ENCODE measurements at places on chromosomes 12 and 14. TPM values are rescaled to one million over a fixed set of nuclear protein-coding genes. Genes with fewer than 3 reads are reported as not detected.
A peak's percentile ranks its signal among the peaks of the same experiment; 100 is the strongest.

DNA sequence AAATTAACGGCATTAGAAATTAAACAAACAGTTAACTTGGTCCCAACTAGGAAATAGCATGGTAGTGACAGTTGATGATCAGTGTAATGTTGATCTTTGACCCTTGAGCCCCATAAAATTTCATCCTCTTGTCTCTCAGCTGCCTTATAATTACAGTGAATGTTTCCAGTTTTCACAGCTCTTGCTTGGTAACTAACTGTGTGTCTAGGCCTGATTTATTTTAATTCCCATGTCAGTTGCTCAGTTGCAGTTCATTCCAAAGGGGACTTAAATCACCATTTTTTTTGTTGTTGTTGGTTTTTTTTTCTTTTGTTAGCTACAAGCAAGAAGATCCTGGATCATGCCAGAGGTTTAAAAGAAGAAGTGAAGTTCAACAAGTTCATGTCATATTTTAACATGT is 1883.7 kb upstream of the FLRT2 start:
- no peak for DNase-seq

DNA sequence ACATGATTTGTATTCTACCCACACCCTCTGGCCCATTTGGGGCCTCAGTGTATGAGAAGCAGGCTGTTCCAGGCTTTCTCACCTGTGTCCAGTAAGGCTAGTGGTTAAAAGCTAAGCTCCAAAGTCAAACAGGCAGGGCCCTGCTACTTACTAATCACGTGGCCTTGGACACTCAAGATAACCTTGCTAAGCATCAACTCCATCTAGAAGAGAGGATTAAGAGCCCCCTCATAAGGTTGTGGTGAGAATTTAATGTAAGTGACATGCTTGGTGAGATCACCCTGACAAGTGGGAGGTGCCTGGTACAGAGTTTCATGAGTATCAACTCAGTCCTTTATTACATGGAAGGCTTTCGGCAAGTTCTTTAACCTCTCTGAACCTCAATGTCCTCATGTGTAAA is 17.8 kb downstream of the ACSM4 start:
- no peak for DNase-seq

GRCh38 chr12:110224379-110225304 is 56.4 kb upstream of the ATP2A2 start:
- no peak for DNase-seq

DNA sequence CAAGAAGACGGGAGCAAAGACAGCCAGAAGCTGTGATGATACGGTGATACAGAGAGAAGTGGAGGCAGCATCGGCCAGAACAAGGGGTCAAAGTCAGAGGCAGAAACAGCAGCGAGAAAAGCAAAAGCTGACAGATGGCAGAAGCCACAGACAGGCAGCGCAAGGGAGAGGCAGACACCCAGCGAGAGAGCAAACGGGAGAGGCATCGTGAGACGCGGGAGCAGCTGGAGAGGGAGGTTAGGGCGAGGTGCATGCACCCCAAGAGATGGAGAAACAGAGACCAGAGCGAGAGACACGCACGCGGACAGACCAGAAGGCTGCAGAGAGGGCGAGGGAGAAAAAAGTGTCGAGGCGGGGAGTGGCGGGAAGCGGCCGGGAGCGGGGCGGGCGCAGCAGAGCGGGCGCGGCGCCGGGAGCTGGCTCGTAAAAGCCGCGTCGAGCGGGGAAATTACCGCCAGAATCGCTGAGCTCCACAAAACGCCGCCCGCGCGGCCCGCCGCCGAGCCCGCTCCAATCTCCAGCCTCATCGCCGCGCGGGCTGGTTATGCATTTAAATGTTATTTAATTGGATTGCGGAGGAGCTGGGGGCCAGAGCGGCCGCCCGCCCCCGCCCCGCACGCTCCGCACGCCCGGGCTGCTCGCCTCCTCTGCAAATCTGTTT is 15.6 kb downstream of the SMUG1 start:
- no peak for DNase-seq

GRCh38 chr12:5682581-5682980 is 250.7 kb downstream of the NTF3 start:
- no peak for DNase-seq

DNA sequence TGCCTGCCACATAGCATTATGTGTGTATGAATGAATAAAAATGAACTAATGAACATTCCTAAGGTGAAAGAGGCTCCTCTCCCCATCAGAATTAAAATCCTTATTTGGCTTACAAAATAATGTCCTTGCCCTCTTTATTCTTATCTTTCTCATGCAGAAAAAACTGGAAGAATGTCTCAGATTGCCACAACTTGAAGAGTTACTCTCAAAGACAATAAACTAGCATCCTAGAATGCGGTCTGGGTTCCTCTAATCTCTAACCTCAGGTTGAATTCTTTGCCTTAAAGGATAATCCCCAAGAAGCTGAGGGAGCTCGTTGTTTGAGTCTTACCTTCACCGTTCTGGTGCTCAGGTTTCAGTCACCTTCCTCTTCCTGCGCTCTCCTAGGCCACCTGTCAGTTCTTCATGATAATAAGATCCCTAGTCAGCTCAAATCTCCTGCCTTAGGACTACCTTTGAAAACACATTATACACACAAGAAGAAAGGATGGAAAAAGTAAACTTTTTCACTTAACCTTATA is 147.1 kb downstream of the PHLDA1 start:
- no peak for DNase-seq

- DNase-seq: no peak
These were observed 130.2 kb upstream of the LRFN5 start for GRCh38 chr14:41476526-41476925.

DNA sequence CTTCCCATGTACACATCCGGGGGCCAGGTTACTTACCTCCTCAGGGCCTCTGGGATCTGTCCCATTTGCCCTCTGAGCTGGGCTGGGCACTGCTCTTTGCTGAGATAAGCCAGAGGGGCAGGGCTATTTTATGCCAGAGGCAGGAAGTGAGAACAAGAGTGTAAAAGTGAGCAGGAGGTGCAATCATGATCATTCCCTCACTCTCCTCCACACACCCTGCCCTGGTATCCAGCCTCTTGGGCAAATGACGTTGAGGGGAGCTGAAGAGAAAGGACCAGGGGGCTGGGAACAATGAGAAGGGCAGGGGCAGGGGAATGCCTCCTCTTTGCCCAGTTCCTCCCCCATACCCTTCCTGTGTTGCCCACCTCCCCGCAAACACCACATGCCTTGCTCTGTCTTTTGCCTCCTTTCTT is 4.2 kb downstream of the LPAR5 start:
- no peak for DNase-seq

GRCh38 chr12:54502485-54502884 is 4.9 kb downstream of the NCKAP1L start:
- DNase-seq: no peak

DNA sequence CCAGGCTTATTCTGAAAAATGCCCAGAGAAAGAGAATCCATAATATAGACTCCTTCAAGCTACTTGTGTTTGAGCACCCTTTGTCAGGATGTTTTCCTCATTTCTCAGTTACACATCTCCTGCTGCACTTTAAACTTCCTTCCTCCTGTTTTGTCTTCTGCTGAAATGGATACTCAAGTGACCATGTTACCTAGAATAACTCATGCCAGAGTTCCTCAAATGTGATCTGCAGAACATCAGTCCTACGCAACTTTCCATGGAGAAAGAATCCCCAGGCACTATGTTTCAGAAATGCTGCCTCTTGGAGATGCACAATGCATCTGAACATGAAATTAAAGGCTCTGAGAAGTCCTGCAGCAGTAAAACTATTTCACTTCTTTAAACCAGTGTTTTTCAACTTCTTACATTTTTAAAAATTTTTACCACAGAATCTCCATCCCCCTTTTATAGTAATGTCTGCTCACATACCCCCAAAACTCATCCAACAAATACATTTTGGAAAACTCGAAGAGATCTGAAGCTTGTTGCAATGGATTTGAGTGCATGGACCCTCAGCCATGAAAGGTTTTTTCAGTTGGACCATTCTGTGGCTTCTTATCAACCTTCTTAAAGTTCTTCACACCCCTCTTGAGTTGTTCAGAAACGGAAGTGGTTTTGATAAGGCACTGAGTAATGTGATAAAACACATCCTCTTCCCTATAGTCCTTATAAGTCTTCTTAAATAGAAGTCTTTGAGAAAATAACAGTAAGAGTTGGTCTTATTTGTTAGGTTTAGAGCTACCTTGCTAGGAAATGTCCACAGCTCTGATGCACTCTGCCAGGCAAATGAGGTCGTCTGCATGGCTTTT is 84.5 kb upstream of the KCNA1 start:
- no peak for DNase-seq

GRCh38 chr14:65106316-65106715 is 4.0 kb upstream of the MAX start:
- no peak for DNase-seq

DNA sequence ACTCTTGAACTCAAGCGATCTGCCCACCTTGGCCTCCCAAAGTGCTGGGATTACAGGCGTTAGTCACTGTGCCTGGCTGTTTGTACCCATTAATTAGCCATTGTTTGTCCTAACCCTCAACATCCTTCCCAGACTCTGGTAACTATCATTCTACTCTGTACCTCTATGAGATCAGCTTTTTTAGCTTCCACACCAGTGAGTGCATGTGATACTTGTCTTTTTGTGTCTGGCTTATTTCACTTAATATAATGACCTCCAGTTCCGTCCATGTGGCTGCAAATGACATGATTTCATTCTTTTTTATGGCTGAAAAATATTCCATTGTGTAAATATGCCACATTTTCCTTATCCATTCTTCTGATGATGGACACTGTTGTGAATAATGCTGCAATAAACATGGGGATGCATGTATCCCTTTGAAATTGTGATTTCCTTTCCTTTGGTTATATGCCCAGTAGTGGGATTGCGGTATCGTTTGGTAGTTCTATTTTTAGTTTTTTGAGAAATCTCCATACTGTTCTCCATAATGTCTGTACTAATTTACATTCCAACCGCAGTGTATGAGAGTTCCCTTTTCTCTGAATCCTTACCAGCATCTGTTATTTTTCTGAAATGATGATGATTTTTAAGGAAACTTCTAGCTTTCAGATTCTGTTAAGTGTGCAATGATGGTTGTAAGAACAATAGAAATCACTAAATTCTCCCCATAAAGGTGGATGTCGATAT is 6.7 kb upstream of the PPP4R3A start:
- no peak for DNase-seq

- DNase-seq: no peak
These were observed 1.3 kb downstream of the ST8SIA1 start for GRCh38 chr12:22333186-22333712.

DNA sequence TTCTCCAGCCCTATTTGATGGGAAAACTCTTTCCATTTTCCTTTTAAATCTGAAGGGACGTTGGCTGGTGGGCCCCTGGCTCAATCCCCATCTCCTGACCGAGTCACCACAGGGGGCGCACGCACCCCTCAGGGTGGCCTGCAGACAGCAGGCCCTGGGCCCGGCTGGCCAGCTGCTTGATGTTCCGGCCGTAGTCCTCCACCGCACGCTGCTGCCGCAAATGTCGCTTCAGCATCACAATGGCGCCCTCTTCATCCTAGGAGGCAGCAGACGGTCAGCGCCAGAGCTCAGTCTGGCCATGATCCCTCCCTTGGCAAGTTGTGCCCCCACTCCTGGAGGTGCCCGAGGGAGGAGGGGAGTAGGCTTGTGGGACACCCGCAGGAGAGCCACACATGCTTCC is 70.0 kb downstream of the PLEKHG3 start:
- no peak for DNase-seq

DNA sequence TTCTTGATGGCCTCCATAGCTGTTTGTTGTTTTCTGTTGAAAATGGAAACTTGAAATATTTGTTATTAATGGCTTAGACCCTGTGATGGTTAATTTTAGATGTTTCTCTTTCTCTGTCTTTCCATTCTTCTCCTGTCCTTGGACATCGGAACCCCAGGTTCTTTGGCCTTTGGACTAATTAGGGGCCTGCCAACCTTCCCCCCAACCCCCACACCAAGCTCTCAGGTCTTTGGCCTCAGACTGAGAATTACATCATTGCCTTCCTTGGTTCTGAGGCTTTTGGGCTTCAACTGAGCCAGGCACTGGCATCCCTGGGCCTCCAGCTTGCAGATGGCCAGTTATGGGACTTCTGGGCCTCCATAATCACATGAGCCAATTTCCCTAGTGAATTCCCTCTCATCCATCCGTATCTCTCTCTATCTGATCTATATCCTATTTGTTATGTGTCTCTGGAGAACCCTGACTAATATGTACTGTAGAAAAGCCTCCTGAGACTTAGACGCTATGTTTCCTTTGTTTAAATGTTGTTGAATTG is 71.6 kb downstream of the FGD4 start:
- DNase-seq: no peak

GRCh38 chr14:20365928-20366327 is 22.5 kb downstream of the PARP2 start:
- DNase-seq: no peak

- no peak for DNase-seq
These were observed 33.9 kb downstream of the TMEM19 start for GRCh38 chr12:71719647-71720370.

GRCh38 chr12:68290126-68290525 is 36.7 kb upstream of the IL22 start:
- DNase-seq: no peak

- DNase-seq: no peak
These were observed 1.2 kb upstream of the MED13L start for GRCh38 chr12:116278667-116279066.

GRCh38 chr14:68792979-68793733 is at the start of gene ZFP36L1:
Gene ZFP36L1, minus strand, starts transcription at chr14:68793067. Its CDS starts 129 bp downstream, at chr14:68792938.
- peak; percentile 98 for DNase-seq

- DNase-seq: no peak
These were observed 2.4 kb upstream of the DGLUCY start for GRCh38 chr14:91111443-91111842.

DNA sequence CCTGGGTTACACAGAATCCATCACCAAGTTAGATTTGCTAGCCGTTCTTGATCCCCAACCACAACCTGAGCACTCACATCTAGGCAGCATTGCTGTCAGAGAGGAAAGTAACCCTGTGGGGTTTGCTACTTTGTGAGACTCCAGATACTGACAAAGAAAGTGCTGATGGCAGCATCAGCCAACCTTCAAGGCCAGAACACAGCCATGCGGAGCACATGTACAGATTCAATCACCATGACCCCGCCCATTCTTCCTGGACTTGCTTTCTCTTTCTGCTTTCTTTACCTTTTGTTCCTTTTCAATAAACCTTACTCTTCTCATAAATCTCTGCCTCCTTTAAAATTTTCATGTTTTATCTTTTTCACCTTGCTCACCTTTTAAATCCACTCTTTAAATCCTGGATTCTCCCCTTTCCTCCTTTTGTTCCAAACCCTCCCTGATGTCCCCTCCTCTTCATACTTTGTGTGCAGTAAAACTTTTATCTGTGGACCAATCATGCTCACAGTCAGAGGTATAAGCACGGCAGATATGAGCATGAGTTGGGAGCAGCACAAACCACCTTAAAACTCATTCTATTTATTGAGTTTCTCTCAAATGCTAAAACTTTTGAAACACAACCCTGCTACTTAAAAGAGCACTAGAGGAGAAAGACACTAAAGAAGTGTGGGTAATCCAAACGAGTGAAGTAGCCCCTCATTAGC is 21.9 kb upstream of the CERS5 start:
- no peak for DNase-seq

Gene RIMBP2
- 16.6 TPM for polyA plus RNA-seq

Gene SERPINA9
- polyA plus RNA-seq: not detected

Gene KRT6C
- polyA plus RNA-seq: not detected

Gene MYH7
- polyA plus RNA-seq: 6.7 TPM

Gene KLRF1
- polyA plus RNA-seq: 0.55 TPM

Gene RHOJ
- polyA plus RNA-seq: 23.0 TPM

Gene KRT3
- not detected for polyA plus RNA-seq

Gene KRT74
- polyA plus RNA-seq: not detected

Gene RNU7-1
- not detected for polyA plus RNA-seq

Gene KRT2
- not detected for polyA plus RNA-seq

Gene HCAR3
- 0.24 TPM for polyA plus RNA-seq

Measured in right renal cortex interstitium (tissue), 3 donors.